ENCODE measurements at places on chromosomes 3 and 15. TPM values are rescaled to one million over a fixed set of nuclear protein-coding genes. Genes with fewer than 3 reads are reported as not detected.

Gene RBM6
- 154 TPM for total RNA-seq

Gene CTDSPL
- total RNA-seq = 40.0 TPM

Gene TNFAIP8L3
- 2.5 TPM for total RNA-seq

Gene PIGBOS1
- 12.7 TPM for total RNA-seq

Gene AADAC
- total RNA-seq = 4.5 TPM

Gene CNTN4
- total RNA-seq = 6.6 TPM

GRCh38 chr3:102736288-102736974 is 301.6 kb downstream of the ZPLD1 start:
- no peaks in the 10 kb centered on the region for H3K27me3 ChIP-seq
- no peak overlapping the region for H3K4me3 ChIP-seq
- no peak for DNase-seq
- H3K4me1 ChIP-seq = no peaks in the 10 kb centered on the region

- no peaks in the 10 kb centered on the region for H3K4me1 ChIP-seq
- H3K36me3 ChIP-seq = no peaks in the 10 kb centered on the region
- no peaks in the 10 kb centered on the region for H3K27me3 ChIP-seq
- H3K27ac ChIP-seq = peak overlapping the region; percentile 44
- H3K4me3 ChIP-seq = no peak overlapping the region
- DNase-seq = no peak
Measured at GRCh38 chr15:98858610-98859023, 149.0 kb downstream of the PGPEP1L start.

- H3K4me1 ChIP-seq = no peaks in the 10 kb centered on the region
- no peaks in the 10 kb centered on the region for H3K27me3 ChIP-seq
- no peak overlapping the region for H3K27ac ChIP-seq
- no peak overlapping the region for H3K4me3 ChIP-seq
- no peak for DNase-seq
Measured at GRCh38 chr3:37194533-37194932, 20.2 kb upstream of the LRRFIP2 start.

GRCh38 chr3:33658991-33659848 is 58.8 kb downstream of the CLASP2 start:
- H3K27me3 ChIP-seq = no peaks in the 10 kb centered on the region
- peak; percentile 56 for DNase-seq
- no peaks in the 10 kb centered on the region for H3K36me3 ChIP-seq
- peak overlapping the region; percentile 63 for H3K4me3 ChIP-seq

DNA sequence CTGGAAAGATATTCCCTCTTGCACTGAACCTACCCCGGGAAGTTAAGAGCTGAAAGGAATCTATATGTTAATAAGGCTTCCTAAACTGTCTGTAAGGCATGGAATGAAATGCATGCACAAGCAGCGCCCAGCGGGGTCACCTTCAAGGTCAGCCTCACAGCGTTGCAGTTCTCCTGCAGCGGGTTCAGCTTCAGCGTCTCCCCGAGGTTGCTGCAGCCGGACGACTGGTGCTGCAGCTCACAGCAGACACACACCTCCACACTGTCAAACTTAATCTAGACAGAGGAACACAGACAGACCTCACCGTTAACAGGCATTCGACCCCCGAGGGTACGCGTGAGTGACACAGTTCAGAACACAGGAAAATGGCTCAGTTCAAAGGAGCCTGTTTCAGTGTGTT is 73.3 kb downstream of the NSMCE3 start:
- no peak for DNase-seq
- H3K27ac ChIP-seq = no peak overlapping the region
- no peaks in the 10 kb centered on the region for H3K27me3 ChIP-seq
- H3K36me3 ChIP-seq = no peaks in the 10 kb centered on the region
- no peak overlapping the region for H3K4me3 ChIP-seq
- no peaks in the 10 kb centered on the region for H3K4me1 ChIP-seq

DNA sequence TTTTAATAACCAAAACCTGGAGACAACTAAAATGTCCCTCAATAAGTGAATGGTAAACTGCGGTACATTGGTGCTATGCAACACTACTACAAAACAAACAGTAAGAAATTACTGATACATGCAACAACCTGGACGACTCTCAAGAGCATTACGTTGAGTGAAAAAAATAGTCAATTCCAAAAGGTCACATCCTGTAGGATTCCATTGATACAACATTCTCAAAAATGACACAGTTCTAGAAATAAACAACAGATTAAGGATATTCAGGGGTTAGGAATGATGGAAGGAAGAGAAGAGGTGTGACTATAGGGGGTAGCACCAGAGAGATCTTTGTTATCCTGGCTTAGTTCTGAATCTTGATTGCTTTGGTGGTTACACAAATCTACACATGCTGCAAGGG is 72.2 kb downstream of the ZNF148 start:
- H3K27ac ChIP-seq = no peak overlapping the region
- DNase-seq = no peak
- no peaks in the 10 kb centered on the region for H3K27me3 ChIP-seq
- no peaks in the 10 kb centered on the region for H3K4me1 ChIP-seq
- no peak overlapping the region for H3K4me3 ChIP-seq
- H3K36me3 ChIP-seq = no peaks in the 10 kb centered on the region

DNA sequence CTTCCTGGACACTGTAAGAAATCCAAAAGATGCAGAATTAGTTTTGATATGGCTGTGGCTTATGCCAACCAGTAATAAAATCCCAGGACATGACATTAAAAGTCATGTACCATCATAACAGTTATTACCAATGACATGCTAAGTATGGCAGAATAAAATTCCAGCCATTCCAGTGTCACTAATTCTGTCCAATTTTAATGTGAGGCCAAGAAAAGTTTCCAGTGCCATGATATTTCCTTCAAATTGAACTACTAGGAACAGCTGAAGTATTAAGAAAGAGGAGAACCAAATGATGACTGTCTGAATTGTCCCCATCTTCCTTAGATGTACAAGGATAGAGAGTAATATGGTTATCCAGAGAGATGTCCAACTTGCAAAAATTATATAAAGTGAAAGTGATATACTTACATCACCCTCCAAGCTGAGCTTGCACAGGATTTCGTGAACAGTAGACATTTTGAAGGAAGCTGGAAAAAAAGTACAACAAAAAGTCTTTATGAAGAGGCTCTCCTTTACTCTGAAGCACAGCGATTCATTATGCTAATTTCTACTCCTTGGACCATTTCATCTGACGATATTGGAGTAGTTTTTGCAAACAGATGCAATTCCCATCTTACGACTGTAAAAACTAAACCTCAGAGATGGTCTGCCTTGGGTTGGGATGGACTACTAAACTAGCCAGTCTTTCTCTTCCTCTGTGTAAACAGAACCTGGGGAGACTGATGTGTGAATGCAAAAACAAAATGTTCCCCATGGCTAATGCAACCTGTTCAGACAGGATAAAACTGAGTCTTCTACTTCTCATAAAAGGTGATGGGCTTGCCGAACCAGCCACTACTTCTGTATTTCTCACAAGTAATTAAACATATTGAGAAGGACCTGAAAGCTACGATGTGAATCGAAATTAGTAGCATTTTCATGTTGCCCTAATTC is 11.9 kb downstream of the ANXA2 start:
- no peaks in the 10 kb centered on the region for H3K27me3 ChIP-seq
- H3K4me3 ChIP-seq = no peak overlapping the region
- peak overlapping the region; percentile 65 for H3K27ac ChIP-seq
- H3K36me3 ChIP-seq = no peaks in the 10 kb centered on the region
- H3K4me1 ChIP-seq = peaks cover 33% of the 10 kb centered on the region
- no peak for DNase-seq

DNA sequence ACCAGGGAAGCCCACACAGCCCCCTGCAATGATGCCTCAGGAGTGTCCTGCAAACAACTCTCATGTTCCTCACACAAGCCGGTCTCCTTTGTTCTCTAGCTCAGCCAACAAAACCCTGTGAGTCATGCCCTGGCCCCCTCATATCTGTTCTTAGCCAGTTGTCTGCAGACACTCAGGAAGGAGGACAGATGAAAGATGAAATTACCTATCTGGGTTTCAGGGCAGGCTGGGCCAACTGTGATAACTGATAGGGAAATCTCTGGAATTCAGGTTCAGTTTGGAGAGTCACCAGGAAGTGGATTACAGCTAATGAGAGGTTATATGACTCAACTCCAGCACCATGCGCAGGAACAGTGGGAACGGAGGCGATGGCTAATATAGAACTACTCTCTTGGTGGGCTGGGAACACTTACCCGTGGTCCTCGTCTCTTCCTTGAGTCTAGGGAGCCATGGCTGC is 352.0 kb upstream of the ADAMTS9 start:
- no peaks in the 10 kb centered on the region for H3K4me1 ChIP-seq

DNA sequence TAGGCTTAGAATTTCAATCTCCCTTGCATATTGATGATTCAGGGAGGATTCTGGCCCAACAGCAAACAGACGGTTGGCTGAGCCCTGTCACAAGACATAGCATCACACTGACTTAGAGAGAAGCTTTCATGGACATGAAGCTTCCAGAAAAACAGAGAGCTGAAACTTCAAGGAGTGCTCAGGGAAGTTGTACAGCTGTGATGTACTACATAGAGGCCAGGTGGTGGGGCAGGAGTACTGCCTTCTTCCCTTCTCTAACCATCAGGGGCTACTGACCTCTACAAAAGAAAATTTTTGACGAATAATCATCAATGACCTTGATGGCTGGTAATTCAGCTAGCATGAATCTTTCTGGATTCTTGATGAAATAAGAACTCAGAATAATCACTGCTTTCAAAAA is 378.5 kb downstream of the ERC2 start:
- H3K4me3 ChIP-seq = no peak overlapping the region
- H3K27ac ChIP-seq = no peak overlapping the region
- no peaks in the 10 kb centered on the region for H3K4me1 ChIP-seq
- DNase-seq = no peak
- H3K27me3 ChIP-seq = no peaks in the 10 kb centered on the region

DNA sequence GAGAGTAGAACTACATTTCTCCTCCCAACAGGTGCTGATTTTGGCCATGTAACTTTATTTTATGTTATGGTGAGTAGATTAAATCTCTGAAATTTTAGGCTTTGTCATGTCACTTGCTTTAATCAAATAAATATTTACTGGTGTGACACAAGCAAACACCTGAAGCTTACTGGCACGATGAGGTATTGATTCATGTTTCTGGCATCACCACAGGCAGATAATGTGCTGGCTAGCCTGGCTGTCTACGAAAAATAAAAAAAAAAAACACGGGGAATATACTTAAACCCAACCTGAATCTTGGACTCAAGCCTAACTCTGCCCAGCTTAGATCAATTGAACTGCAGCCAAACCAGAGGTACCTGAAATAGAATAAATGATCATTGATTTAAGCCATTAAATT is 65.6 kb upstream of the CADM2 start:
- no peaks in the 10 kb centered on the region for H3K4me1 ChIP-seq
- no peaks in the 10 kb centered on the region for H3K36me3 ChIP-seq

GRCh38 chr3:116770815-116771450 is 61.4 kb downstream of the TUSC7 start:
- no peaks in the 10 kb centered on the region for H3K36me3 ChIP-seq
- peak; percentile 53 for DNase-seq
- no peaks in the 10 kb centered on the region for H3K4me1 ChIP-seq
- H3K4me3 ChIP-seq = no peak overlapping the region
- H3K27me3 ChIP-seq = no peaks in the 10 kb centered on the region
- no peak overlapping the region for H3K27ac ChIP-seq

DNA sequence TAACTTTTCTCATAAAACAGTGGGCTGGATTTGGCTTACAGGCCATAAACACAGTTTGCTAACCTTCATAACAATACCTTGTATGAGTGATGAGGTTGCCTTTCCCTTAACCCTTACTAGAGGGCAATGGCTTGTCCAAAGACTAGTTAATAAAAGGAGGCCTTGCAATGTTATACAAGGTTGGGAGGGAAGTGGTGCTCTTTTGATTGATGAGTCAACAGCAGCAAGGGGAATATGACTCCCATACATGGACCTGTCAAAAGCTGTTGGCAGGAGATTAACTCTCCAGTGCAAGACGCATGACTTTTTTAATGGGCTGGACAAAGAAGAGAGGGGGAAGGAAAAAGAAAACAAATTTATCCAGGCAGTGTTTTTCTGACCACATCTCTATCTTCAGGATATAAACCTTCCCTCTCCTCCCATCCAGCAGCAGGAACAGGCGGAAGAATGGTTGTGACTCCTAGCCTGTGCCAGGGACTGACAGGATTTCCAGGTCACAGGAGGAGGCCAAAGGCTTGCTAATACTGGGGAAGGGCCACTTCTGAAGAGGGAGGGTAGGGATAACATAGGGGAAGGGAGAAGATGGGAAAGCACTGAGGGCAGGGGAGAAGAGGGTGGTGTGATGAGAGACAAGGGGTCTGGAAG is 35.2 kb upstream of the ARL14 start:
- H3K27ac ChIP-seq = no peak overlapping the region
- H3K4me1 ChIP-seq = no peaks in the 10 kb centered on the region
- H3K4me3 ChIP-seq = no peak overlapping the region
- H3K27me3 ChIP-seq = no peaks in the 10 kb centered on the region

DNA sequence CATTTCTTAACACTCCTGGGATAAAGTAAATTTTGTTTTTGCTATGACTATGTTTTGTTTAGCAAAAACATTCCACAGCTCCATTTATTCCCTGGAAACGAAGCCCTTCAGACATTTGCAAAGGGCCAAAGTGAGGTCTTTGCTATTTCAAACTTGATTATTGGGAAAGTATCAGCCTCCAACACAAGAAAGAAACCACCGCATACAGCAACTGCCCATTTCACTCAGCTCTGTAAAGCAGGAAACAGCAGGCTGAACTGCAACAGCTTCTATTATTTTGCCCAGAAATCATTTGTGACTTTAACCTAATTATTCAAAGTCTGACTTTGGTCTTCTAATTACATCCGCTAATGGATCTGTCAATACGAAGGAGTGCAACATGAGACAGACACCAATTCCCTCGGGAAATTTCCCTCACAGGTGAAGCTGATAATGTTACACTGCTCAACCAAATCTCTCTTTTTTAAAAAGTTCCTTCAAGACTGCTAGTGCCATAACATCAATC is 72.1 kb downstream of the RFTN1 start:
- no peak overlapping the region for H3K27ac ChIP-seq
- H3K4me1 ChIP-seq = no peaks in the 10 kb centered on the region
- no peak overlapping the region for H3K4me3 ChIP-seq
- no peaks in the 10 kb centered on the region for H3K27me3 ChIP-seq

DNA sequence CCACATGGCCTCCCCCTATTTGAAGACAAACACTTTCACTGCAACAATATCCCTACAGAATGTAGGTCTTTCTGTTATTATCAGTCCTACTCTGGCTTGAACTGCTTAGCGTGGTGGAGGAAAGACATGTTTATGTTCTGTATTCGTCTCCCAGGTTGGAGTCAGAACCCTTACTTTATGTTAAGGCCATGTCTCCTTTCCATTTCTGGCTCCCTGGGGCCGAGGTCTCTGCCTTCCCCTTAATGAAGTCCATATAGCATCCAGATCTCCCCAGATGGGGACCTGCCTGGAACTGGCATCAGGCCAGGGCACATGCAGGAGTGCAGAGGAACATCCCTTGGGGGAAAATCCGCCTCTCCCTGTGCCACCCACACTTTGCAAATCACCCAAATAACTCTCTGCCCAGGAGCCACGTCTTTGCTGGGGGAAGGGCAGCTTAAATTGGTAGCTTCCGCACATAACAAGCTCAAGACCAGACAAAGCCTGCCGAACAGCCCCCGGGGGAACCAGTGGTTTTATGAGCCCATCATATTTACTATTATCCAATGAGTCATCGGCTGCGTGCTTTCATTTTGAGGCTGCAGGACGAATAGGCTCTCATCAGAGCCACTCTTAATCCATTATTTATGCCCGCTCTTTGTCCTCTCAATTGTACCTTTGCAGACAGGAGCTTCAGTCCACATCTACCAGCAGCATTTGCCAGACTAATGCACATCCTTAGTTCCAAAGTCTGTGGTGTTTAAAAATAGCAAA is 237.0 kb downstream of the UACA start:
- peak overlapping the region; percentile 36 for H3K4me3 ChIP-seq
- H3K27ac ChIP-seq = no peak overlapping the region
- no peaks in the 10 kb centered on the region for H3K36me3 ChIP-seq
- H3K27me3 ChIP-seq = no peaks in the 10 kb centered on the region
- H3K4me1 ChIP-seq = no peaks in the 10 kb centered on the region
